ENCODE measurements at places on chromosomes 2 and 18. TPM values are rescaled to one million over a fixed set of nuclear protein-coding genes. Genes with fewer than 3 reads are reported as not detected.

PJVK gene
- total RNA-seq, result 1.8 TPM

NT5DC4 gene
- not detected for total RNA-seq

POTEJ gene
- total RNA-seq, result 0.17 TPM

BOLL gene
- total RNA-seq, result not detected

OTOS gene
- total RNA-seq, result not detected

EFR3B gene
- 1.7 TPM for total RNA-seq

ASB18 gene
- not detected for total RNA-seq

TOGARAM2 gene
- total RNA-seq, result 0.59 TPM

DES gene
- 24.0 TPM for total RNA-seq

CHRNG gene
- total RNA-seq, result not detected

GKN2 gene
- 0.32 TPM for total RNA-seq

ACADL gene
- total RNA-seq, result 0.12 TPM

GRCh38 chr2:70475266-70475665, 78.4 kb downstream of the TGFA start:
- no peak overlapping the region for H3K4me3 ChIP-seq
- no peak for DNase-seq
- no peaks in the 10 kb centered on the region for H3K4me1 ChIP-seq

- no peak for DNase-seq
- no peak overlapping the region for H3K27ac ChIP-seq
- no peak overlapping the region for H3K4me3 ChIP-seq
- H3K36me3 ChIP-seq, result no peaks in the 10 kb centered on the region
- no peaks in the 10 kb centered on the region for H3K4me1 ChIP-seq
Measured at GRCh38 chr2:196076778-196077568, 8.3 kb upstream of the DNAH7 start.

DNA sequence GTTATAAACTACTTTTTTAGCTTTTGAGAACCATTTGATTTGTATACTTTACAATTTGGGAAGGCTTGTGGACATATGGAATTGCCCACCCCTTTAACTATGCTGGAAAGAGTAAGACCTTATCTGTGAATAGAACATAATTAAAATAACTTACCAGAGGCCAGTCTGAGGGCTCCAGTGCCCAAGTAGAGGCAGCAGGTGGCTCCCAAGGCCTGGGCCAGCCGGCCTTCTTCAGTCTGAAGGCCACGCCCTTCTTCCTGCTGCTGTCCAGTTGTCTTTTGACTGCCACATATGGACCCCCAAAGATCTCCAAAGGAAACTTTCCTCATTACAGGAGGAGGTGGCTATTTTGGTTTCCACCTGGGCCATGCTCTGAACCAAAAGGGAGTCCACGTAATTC, 12.0 kb upstream of the IL18RAP start:
- no peak overlapping the region for H3K4me3 ChIP-seq
- H3K36me3 ChIP-seq, result no peaks in the 10 kb centered on the region
- no peaks in the 10 kb centered on the region for H3K27me3 ChIP-seq
- H3K4me1 ChIP-seq, result no peaks in the 10 kb centered on the region

DNA sequence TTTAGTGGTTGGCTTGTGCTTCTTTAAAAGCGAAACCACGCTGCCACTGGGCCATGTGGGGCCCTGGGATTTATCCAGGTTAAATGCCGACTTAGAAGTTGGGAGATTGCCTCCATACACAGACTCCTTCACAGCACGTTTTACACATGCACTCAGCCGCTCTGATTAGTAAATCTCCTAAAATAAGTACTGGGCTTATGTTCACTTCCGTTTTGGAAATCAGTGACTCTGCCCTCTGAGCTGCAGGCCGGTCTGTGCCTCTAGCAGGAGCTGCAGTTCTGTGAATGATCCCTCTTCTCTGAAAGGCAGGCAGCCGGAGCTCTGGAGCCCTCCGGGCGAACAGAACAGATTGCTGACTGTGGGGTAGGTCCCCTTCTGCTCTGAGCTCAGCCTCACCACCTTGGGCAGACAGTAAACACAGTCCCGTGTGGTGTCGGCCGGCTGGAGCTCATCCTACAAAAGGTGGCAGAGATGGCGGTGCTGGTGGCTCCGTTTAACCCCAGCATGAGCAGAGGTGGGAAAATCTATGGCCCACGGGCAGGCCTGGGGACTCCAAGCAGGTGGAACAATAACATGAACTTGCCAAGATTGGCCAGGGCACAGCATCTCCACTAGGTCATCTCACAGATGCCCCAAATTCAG, 9.8 kb upstream of the RAB17 start:
- no peaks in the 10 kb centered on the region for H3K4me1 ChIP-seq
- H3K4me3 ChIP-seq, result no peak overlapping the region
- DNase-seq, result no peak
- no peaks in the 10 kb centered on the region for H3K36me3 ChIP-seq
- H3K27me3 ChIP-seq, result no peaks in the 10 kb centered on the region

GRCh38 chr2:862731-863466, 87.8 kb upstream of the SNTG2 start:
- no peak overlapping the region for H3K4me3 ChIP-seq
- no peaks in the 10 kb centered on the region for H3K36me3 ChIP-seq
- DNase-seq, result no peak
- H3K4me1 ChIP-seq, result no peaks in the 10 kb centered on the region

DNA sequence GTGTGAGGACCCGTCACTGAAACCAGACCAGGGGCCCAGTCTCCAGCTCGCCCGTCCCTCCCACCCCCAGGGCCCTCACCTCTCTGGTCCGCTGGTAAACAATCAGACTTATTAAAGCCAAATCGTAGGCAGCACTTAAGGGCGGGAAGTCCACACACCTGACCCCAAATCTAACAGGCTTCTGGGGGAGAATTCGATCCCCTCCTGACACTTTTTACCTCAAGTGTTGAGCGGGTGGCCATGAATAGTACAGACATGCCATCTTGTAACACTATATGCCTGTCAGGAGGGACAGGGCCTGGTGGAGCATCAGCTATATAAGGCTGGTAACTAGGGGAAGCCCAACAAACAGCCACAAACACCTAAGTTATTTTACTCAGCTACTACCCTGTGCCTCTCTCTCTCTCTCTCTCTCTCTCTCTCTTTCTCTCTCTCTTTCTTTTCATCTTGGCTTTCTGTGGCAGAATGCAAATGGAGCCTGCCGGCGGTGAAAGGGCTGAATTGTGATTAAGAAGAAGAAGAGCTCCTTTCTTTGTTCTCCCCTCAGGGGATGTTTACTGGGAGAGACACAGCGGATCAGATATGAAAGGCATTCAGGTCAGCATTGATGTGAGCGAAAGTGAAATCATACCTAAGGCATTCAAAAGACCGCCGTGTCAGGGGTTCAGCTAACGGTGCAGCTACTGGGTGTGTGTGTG, 9.5 kb downstream of the ZEB2 start:
- no peak overlapping the region for H3K4me3 ChIP-seq
- no peak for DNase-seq
- H3K4me1 ChIP-seq, result no peaks in the 10 kb centered on the region
- H3K27me3 ChIP-seq, result peaks cover 26% of the 10 kb centered on the region

GRCh38 chr18:42614619-42615293, 500.7 kb downstream of the RIT2 start:
- no peak overlapping the region for H3K4me3 ChIP-seq
- no peaks in the 10 kb centered on the region for H3K4me1 ChIP-seq
- no peaks in the 10 kb centered on the region for H3K36me3 ChIP-seq
- DNase-seq, result no peak
- H3K27ac ChIP-seq, result no peak overlapping the region

GRCh38 chr2:61969376-61969775, 63.9 kb downstream of the COMMD1 start:
- DNase-seq, result no peak
- no peaks in the 10 kb centered on the region for H3K4me1 ChIP-seq
- H3K27ac ChIP-seq, result no peak overlapping the region
- H3K27me3 ChIP-seq, result no peaks in the 10 kb centered on the region

GRCh38 chr18:31439807-31440325, 7.7 kb upstream of the DSG3 start:
- H3K4me3 ChIP-seq, result no peak overlapping the region
- H3K36me3 ChIP-seq, result no peaks in the 10 kb centered on the region
- H3K27me3 ChIP-seq, result no peaks in the 10 kb centered on the region
- no peaks in the 10 kb centered on the region for H3K4me1 ChIP-seq

GRCh38 chr2:133828913-133829312, 260.6 kb upstream of the NCKAP5 start:
- H3K27ac ChIP-seq, result no peak overlapping the region
- no peak overlapping the region for H3K4me3 ChIP-seq
- no peaks in the 10 kb centered on the region for H3K27me3 ChIP-seq
- DNase-seq, result no peak

- peaks cover 5% of the 10 kb centered on the region for H3K36me3 ChIP-seq
- no peak overlapping the region for H3K27ac ChIP-seq
- no peaks in the 10 kb centered on the region for H3K27me3 ChIP-seq
- H3K4me3 ChIP-seq, result no peak overlapping the region
- H3K4me1 ChIP-seq, result peaks cover 9% of the 10 kb centered on the region
- DNase-seq, result no peak
Measured at GRCh38 chr2:70988726-70989648, 5.7 kb downstream of the TEX261 start.

GRCh38 chr2:128642821-128643220, 324.2 kb upstream of the HS6ST1 start:
- H3K4me1 ChIP-seq, result no peaks in the 10 kb centered on the region
- H3K4me3 ChIP-seq, result no peak overlapping the region
- no peaks in the 10 kb centered on the region for H3K27me3 ChIP-seq
- DNase-seq, result no peak
- H3K36me3 ChIP-seq, result no peaks in the 10 kb centered on the region
- no peak overlapping the region for H3K27ac ChIP-seq

GRCh38 chr2:3189961-3190360, 187.7 kb downstream of the EIPR1 start:
- H3K4me1 ChIP-seq, result no peaks in the 10 kb centered on the region
- no peak overlapping the region for H3K27ac ChIP-seq
- H3K36me3 ChIP-seq, result peaks cover 4% of the 10 kb centered on the region
- no peaks in the 10 kb centered on the region for H3K27me3 ChIP-seq
- DNase-seq, result no peak

- DNase-seq, result no peak
- H3K4me3 ChIP-seq, result no peak overlapping the region
- no peaks in the 10 kb centered on the region for H3K4me1 ChIP-seq
- H3K27me3 ChIP-seq, result no peaks in the 10 kb centered on the region
- H3K36me3 ChIP-seq, result no peaks in the 10 kb centered on the region
- no peak overlapping the region for H3K27ac ChIP-seq
Measured at GRCh38 chr18:52657043-52657805, 317.2 kb downstream of the DCC start.

DNA sequence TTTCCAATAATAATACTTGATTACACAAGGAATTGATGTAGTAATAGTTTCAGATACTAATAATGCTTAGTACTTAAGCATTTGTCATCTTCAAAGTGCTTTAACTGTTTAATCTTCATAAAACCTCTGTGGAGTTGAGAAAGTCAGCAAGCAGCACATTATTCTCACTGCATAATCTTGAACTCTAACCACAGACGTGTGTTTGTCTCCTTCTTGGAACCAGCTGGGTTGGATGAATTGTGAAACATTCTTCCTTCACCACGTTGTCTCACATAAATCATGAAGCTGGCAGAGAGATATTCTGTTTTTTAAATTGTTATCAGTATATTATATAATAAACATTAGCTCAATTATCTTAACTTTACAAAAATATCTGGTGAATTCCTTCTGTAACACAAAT, 55.1 kb upstream of the LDAH start:
- no peaks in the 10 kb centered on the region for H3K36me3 ChIP-seq
- no peak overlapping the region for H3K27ac ChIP-seq
- H3K4me1 ChIP-seq, result no peaks in the 10 kb centered on the region
- no peak overlapping the region for H3K4me3 ChIP-seq

- DNase-seq, result no peak
- no peaks in the 10 kb centered on the region for H3K4me1 ChIP-seq
- H3K27me3 ChIP-seq, result no peaks in the 10 kb centered on the region
- no peak overlapping the region for H3K4me3 ChIP-seq
Measured at GRCh38 chr18:9070212-9070611, 32.3 kb upstream of the NDUFV2 start.

- no peak for DNase-seq
- H3K27ac ChIP-seq, result no peak overlapping the region
- H3K36me3 ChIP-seq, result no peaks in the 10 kb centered on the region
- H3K27me3 ChIP-seq, result no peaks in the 10 kb centered on the region
Measured at GRCh38 chr2:140657657-140658056, 1473.2 kb downstream of the LRP1B start.

- no peaks in the 10 kb centered on the region for H3K4me1 ChIP-seq
- no peak overlapping the region for H3K27ac ChIP-seq
- H3K36me3 ChIP-seq, result no peaks in the 10 kb centered on the region
Measured at GRCh38 chr2:141195087-141195486, 935.7 kb downstream of the LRP1B start.

GRCh38 chr2:239061824-239062570, 214.1 kb downstream of the TWIST2 start:
- no peak for DNase-seq
- no peaks in the 10 kb centered on the region for H3K4me1 ChIP-seq
- H3K27ac ChIP-seq, result no peak overlapping the region
- H3K4me3 ChIP-seq, result no peak overlapping the region

DNA sequence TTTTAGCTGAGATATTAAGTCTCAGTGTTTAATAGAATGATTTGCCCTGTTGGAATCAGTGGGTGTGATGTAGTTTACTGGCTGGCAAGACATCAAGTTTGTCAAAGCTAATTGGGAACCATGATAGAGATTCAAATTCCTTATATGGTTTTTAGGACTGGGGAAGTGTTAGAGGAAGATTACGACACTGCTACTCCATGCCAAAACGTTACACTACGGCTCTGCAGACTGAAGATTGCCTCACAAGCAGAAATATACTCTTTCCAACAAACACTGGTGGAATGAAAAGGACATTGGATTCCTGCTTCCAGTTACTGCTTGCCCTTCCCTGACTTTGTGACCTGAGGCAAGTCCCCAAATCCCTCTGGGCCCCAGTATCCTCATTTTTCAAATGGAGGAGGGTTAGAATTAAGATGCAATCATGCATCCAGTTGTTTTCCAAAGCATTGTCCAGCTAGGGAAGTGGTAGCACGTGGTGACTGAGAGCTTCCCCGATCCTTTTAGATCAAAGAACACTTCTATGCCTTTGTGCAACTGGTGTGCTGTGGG, 147.6 kb downstream of the CDC42EP3 start:
- H3K27ac ChIP-seq, result no peak overlapping the region
- H3K27me3 ChIP-seq, result no peaks in the 10 kb centered on the region
- no peaks in the 10 kb centered on the region for H3K36me3 ChIP-seq
- DNase-seq, result peak; percentile 27
- no peaks in the 10 kb centered on the region for H3K4me1 ChIP-seq

GRCh38 chr2:238024986-238025385, 35.8 kb upstream of the SCLY start:
- H3K27ac ChIP-seq, result no peak overlapping the region
- H3K27me3 ChIP-seq, result no peaks in the 10 kb centered on the region
- DNase-seq, result peak; percentile 7
- no peaks in the 10 kb centered on the region for H3K4me1 ChIP-seq
- peaks cover 1% of the 10 kb centered on the region for H3K36me3 ChIP-seq

DNA sequence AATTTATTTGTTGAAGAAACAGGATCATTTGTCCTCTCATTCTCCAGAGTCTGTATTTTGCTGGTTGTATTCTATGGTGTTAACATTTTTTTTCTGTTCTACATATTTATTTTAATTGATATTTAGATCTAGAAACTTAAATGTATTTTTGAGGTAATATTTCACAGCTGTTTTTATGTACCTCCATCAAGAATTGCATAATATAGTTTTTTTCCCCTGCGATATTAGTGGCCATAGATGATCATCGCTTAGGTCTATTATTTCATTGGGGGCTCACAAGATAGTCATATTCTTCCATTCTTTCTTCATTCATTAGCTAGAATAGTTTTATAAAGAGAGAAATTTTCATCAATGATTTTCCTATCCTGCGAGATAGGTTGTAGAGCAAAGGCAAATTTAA, 89.3 kb downstream of the PARD3B start:
- no peak overlapping the region for H3K4me3 ChIP-seq
- no peaks in the 10 kb centered on the region for H3K36me3 ChIP-seq
